ENCODE measurements at places on chromosomes 13 and 19.

- DNase-seq, result peak; percentile 13
Observed at GRCh38 chr19:44576843-44577565, 36.4 kb upstream of the IGSF23 start.

- peak; percentile 67 for DNase-seq
Observed at GRCh38 chr19:18254546-18255503, 19.4 kb downstream of the IQCN start.

- DNase-seq, result no peak
Observed at GRCh38 chr19:40630571-40631160, 29.5 kb downstream of the LTBP4 start.

- no peak for DNase-seq
Observed at GRCh38 chr19:2286402-2287140, 4.6 kb upstream of the PEAK3 start.

- no peak for DNase-seq
Observed at GRCh38 chr13:60869941-60870613, 473.1 kb downstream of the TDRD3 start.

DNA sequence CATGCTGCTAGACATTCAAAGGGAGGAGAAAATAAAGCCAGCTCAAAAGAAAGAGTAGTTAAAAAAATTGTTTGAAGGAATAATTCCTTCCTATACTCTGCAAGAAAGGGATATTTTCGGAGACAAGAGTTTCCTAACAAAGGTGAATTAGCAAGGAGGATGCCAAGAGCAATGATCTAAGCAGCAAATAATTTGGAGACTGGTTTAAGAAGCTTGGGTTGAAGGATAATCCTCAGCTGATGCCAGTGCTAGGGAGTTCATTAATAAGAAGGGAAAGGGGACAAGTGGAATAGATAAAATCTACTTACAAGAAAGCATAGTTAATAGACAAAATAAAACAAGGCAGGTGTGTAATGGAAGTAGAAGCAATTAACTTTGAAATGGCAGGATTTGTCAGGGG is 372.3 kb downstream of the NDFIP2 start:
- no peak for DNase-seq

- peak; percentile 74 for DNase-seq
Observed at GRCh38 chr19:10292206-10292788, 2.5 kb downstream of the ICAM5 start.

- DNase-seq, result no peak
Observed at GRCh38 chr19:41421314-41421713, 5.9 kb downstream of the B3GNT8 start.

GRCh38 chr13:76351541-76352229 is 534.5 kb downstream of the KCTD12 start:
- no peak for DNase-seq

GRCh38 chr19:1883784-1884183 is 1.5 kb downstream of the ABHD17A start:
- no peak for DNase-seq

DNA sequence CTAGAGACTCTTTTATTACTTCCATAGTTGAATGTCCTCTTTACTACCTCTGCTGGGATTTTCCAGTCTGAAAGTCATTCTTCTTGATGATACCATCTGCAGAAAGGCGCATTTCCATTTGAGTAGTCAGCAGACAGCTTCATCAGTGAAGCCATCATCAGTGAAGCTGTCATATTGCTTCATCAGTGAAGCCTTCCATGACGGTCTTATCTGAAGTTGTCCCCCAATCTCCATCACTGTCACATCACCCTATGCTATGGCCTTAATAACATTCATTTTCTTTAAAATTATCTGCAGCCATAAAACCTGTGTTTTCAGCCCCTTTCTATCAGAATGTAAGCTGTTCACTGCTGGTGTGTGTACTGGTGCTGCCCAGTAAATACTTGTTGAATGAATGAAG is 151.6 kb downstream of the B3GLCT start:
- no peak for DNase-seq

DNA sequence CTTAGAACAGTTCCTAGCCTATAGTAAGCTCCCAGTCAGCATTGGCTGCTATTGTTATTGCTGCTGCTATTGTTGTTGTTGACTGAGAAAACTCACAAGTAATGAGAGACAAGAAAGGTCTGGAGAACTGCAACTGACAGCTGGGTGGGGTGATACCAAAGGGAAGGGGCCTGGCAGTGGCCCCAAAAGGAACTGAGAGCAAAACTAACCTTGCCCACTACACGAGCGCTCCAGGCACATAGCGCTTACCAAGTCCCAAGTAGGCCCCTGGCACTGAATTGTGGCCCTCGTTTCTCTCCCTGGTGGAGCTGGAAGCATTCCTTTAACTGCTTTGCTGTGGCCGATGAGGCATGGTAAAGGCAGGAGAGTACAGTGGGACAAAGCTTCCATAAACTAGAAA is 59.7 kb downstream of the KCTD12 start:
- DNase-seq, result no peak

GRCh38 chr13:64680739-64681138 is 2549.4 kb downstream of the PCDH9 start:
- DNase-seq, result no peak

DNA sequence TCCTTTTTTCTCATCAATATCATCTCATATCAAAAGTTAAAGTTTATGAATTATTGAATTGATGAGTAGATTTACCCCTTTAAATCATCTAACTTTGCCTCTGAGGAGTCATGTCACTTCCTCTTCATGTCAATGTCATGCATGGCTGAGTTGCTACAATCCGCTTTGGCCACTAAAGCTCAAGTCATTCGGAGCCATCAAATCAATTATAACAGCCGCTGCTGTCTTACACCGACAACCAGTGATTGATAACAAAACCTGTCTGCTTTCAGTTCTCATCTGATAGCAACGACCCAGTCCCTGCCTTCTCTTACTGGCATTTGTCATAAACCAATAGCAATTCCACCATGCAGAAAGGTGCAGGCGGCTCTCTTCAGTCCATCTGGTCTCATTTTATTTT is 429.3 kb downstream of the DIAPH3 start:
- DNase-seq, result no peak

GRCh38 chr19:5290336-5291262 is 50.0 kb downstream of the PTPRS start:
- DNase-seq, result no peak

DNA sequence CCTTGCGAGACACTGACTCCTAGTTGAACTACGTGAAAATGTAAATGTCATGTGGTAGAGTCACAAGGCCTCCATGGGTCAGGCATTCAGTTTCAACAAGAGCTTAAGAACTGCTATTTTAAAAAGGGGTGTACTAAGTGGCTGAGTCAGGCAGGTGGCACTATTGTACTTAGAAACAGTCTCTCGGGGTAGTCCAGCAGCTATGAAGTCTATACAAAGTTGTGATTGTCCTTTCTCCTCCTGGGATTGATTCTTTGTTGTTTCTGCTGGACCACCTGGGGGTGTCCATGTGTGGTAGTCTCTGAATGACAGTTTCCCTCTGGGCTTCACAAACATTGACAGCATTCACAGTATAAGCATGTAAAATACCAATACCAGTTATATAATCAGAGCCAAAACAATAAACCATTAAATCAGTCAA is 33.0 kb downstream of the UGGT2 start:
- no peak for DNase-seq

DNA sequence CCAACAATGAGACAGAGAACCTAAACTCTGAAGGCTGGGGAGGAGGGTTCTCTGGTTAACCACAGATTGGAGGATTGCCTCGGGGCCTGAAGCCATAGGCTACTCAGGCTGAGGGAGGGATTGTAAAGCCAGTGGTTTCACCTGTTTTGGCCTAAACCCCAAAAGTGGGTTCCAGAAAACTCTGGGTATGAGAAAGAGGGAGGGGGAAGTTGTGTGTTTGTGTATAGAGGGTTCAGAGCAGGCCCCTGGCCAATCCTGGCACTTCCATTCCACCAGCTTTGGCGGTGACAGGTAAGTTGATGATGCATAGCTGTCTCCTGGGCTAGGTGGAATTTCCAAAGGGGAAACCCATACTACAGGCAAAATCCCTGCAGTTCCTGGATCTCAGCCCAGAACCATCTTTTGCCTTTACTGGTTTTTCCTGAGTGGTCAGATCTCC is 13.5 kb upstream of the CCDC97 start:
- DNase-seq, result no peak

DNA sequence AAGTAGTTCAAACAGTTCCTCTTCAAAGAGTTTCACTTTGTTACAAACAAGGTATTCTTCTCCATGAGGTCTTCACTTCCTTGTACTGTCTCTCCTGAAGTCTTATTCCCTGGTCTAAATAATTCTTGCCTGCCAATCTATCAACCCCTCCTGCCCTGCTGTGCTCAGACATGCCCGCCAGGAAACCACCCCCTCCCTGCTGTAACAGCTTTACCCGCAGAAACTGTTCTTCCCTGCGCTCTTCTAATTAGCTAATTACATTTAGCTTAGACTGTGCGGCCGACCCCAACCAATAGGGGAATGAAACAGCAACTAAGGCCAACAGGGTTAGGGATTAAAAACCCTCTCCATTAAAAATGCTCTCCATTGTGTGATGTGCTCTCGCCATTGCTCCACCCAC is 46.7 kb downstream of the ZNF846 start:
- no peak for DNase-seq

DNA sequence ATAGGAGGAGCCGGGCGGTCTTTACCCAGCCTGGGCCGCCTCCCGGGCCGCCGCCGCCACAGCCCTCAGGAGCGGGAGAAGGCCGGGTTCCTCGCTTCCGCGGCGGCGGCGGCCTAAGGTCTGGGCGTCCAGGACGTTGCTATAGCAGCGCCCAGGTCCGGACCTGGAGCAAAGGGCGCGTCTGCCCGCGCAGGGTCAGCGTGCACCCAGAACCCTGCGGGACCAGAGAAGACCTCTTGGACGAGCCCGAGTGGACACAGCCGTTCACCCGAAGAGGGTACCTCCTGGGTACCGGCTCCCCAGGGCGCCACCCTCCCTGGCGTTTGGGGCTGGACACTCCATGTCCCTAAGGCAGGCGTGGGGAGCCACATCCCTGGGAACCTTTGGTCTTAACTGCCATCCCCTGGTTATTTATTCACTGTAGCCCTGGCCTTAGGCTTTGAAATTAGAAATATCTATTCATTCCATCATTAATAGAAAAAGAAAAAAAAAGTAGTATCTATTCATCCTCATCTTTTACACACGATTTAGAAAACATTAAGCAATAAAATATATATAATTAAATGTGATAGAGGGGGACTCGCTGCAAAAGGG is 2.4 kb downstream of the DZIP1 start:
- no peak for DNase-seq

GRCh38 chr19:17718947-17719711 is at the start of gene MAP1S:
Gene MAP1S (plus strand): TSS chr19:17719480. CDS start chr19:17719503, 23 bp downstream.
- peak; percentile 50 for DNase-seq

GRCh38 chr13:49645451-49645850 is 17.1 kb downstream of the ARL11 start:
- DNase-seq, result no peak

- DNase-seq, result no peak
Observed at GRCh38 chr19:38012290-38012689, 105.3 kb downstream of the SIPA1L3 start.

DNA sequence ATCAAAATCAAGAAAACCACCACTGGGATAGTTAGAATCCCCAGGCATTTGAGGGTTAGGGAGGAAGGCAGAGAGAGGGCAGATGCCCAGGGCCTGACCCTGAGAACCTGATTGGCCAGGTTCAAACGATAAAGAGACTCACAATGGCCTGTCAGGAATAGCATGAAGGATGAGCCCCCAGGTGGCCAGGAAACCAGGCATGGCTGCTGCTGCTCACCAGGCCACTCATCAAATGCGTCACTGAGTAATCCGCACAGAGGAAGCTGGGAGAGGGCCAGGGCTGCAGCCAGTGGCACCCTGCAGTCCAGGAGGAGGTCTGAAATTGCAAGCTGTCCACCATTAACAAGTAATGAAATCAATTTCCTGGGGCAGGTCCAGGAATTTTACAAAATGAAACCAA is 111.3 kb downstream of the KATNAL1 start:
- no peak for DNase-seq

DNA sequence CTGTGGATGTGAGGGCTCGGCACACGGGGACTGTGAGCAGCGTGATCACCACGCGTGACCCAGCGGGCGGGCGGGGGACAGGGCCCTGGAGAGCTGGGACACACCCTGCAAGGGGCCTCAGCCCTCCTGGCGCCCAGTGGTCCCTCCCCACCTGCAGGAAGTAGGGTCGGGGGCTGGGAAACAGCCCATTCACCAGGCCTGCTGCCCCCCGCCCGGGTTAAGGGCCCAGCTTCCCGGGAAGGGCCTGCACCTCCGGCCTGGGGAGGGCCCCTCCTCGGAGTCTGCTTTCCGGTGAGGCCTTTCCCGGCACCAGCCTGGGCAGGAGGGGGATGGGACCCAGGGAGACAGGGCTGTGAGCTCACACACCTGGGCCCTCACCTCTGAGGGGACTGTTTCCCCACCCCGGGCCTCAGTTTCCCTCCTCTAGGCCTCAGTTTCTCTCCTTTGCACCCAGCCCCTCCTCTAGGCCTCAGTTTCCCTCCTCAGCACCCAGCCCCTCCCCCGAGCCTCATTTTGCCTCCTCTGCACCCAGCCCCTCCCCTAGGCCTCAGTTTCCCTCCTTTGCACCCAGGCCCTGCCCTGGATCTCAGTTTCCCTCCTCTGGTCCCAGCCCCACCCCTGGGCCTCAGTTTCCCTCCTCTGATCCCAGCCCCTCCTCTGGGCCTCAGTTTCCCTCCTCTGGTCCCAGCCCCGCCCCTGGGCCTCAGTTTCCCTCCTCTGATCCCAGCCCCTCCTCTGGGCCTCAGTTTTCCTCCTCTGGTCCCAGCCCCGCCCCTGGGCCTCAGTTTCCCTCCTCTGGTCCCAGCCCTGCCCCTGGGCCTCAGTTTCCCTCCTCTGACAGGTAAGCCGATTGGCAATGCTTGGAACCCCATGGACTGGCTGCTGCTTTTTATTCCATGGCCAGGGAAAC is 1.9 kb upstream of the MADCAM1 start:
- no peak for DNase-seq

- peak; percentile 86 for DNase-seq
Observed at GRCh38 chr19:56671613-56671994, at the start of gene ZNF835. Gene ZNF835 (minus strand): TSS chr19:56671757. CDS start chr19:56665198, 6,559 bp downstream.

- DNase-seq, result no peak
Observed at GRCh38 chr13:35478271-35479037, 2.0 kb upstream of the MAB21L1 start.

DNA sequence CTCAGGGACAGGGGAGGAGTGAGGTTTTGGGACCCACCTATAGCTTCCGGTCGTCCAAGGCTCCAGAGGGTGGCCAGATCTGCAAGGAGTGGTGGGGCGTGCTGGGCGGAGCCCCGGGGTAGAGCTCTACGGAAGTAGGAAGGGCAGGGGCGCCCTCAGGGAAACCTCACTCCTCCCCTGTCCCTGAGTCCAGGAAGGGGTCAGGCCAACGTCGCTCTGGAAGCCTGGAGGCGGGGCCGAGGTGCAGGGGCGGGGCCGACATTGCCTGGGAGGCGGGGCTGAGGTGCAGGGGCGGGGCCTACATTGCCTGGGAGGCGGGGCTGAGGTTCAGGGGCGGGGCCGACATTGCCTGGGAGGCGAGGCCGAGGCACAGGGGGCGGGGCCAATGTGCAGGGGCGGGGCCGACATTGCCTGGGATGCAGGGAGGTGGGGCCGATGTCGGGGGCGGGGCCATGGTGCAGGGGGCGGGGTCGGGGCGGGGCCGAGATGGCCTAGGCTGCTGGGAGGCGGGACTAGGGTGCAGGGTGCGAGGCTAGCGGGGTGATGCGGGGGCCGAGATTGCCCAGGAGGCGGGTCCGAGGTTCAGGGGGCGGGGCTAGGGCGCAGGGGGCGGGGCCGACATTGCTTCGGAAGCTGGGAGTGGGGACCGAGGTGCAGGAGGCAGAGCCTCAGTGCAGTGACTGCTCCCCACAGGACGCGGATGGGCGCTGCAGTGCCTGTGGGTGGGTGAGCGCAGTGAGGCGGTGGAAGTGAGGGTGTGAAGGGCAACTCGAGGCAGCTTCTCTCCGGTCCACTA is 4.9 kb upstream of the PALM start:
- DNase-seq, result peak; percentile 77
